ENCODE measurements at places on chromosomes 5 and 9.

GRCh38 chr9:107542411-107543157, 53.0 kb upstream of the KLF4 start:
- DNase-seq = peak; percentile 36

DNA sequence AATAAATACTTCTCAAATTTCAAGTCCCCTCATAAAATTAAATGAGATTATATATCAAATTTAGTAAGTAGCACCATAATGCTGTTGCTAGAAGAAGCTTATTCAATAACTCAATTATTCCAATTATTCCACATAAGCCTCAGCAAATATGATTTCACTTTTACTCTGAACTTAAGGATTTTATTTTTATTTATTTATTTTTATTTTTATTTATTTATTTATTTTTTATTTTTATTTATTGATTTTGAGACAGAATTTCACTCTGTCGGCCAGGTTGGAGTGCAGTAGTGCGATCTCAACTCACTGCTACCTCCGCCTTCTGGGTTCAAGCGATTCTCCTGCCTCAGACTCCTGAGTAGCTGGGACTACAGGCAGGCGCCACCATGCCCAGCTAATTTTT, 1308.3 kb upstream of the CDH9 start:
- DNase-seq = no peak

DNA sequence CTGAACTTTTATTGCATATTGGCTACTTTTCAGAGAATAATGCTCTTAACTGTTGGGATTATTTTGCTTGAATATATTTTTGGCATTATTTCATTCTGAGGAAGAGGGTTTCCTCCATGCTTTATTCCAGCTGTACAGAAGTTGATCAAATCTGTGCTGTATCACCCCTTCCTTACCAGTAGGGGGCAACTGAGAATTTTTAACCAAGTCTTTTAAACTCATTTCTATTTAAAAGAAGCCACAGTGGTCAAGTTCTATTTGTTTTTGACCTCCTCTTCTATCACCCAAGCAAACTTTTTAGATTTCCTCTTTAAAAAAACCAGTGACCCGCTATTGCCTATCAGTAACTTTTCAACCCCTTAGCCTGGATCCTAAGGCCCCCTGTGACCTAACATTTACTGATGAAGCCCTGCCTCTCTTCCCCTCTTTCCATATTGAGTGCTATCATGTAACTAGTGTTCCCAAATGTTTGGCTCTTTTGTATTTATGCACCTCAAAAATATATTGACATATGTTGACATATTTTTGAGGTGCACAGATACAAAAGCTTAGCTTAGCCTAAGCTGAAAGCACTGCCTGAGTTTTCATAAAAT, 80.6 kb downstream of the FBXO4 start:
- peak; percentile 34 for DNase-seq

DNA sequence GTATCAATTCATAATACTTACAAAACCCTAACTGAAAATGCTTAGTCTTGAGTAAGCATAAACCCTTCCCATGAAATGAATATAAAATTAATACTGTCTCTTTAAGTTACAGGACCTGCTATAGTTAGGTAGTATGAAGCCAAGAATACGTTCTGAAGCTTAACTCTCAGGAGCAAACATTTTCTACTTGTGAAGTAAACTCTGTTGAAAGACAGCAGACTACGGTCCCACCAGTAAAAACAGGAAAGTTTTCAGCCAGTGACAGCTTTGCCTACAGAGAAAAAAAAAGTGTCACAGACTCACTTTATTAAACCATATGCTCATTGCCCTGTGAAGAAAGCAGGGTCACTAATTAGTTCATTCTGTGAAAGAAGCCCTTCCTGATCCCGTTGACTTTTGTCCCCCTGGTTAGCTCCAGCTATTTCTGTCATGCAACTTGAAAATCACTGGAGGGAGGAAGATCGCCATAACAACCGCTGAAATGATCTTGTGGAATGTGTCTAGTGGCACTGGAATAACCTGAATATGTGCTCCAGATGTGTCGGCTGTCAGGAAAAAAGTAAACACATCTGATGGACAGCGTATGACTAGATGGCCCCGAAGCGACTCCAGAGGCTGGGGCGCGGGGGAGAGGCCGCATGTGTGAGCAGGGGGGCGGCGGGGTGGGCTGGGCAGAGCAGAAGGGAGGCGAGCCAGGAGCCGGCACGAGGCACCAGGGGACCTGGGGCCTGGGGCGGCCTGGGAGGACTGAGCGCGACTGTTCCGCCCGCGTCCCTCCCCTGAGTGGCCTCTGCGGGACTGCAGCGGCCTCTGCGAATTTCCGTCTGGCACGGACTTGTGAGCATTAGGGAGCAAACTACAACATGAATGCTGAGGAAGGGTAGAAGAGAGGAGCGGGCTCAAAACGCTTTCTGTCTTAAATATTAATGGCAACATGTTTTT, 41.9 kb downstream of the BNC2 start:
- DNase-seq = peak; percentile 31

DNA sequence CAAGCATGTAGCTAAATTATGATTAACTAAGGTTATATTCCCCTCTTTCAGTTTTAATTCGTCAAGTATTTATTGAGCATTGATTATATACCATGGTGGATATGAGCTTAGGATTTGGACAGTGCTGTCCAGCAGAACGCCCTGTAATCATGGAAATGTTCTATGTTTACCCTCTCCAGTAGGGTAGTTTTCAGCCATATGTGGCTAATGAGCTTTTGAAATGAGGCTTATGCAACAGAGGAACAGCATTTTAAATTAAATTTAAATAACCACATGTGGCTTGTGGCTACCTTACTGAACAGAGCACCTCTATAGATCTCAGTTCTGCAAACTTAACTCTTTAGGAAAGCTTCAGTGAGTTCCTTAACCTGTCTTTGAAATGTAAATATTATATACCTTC, 59.1 kb downstream of the JMY start:
- no peak for DNase-seq

DNA sequence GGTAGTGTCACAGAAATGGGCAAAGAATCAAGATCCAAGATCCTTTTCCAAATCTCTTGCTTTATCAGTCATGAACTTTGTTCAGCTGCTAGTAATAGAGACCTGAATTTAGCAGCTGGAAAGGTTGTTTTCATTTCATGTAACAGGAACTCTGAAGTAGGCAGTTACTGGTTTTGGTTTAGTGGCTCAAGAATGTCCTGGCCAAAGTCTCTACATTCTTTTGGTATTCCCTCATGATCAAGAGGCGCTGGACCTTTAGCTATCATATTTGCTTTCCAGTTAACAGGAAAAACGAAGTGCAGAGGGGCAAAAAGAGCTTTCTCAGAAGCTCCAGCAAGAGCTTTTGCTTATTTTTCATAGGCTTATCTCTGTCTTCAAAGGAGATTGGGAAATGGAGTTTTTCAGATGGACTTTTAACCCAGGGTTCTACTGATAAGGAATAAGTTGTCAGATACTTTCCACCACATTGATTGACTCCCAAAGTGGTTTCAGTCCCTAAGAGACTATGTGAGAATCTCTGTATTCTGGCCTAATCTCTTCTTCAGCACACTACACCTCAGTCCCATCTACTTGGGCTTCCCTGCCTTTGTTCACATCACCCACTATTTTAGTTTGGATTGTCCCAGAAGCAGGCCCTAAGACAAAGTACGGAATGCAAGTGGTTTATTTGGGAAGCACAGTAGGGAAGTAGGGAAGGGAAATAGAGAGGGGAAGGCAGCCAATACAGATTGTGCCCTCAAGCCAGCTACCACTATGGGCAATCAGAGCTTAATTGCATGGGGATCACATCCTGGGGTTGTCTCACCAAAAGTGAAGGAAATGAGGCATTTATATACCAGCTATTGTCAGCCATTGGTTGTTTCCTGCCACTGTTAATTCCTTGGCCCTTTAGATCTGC, 359.3 kb downstream of the LRRC70 start:
- DNase-seq = no peak

DNA sequence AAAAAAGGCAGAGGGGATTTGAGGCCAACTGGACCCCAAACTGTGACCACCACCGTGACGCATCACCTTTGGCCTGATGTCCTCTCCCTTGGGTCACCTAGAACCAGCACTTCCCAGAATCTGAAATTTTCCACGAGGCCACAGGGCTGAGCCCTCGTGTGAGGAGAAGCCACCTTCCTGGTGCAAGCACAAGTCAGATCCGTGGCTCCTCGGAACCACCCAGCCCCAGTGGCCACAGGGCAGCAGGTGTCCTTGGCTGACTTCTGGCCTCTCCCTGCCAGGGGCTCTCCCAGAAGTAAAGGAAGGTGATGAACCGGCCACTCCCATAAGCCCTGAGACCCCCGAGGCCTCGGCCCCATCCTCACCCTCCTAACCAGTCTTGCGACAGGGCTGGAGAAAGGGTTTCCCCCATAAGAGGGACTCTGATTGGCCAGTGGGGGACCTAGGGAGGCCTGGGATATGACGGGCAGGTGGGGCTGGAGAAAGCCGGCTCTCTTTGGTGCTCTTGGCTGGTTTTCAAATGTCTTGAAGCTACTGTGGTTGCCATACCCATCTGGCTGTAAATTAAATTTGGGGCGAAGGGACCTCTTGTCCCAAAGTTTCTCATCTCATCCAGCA, 20.9 kb upstream of the HMCN2 start:
- no peak for DNase-seq

DNA sequence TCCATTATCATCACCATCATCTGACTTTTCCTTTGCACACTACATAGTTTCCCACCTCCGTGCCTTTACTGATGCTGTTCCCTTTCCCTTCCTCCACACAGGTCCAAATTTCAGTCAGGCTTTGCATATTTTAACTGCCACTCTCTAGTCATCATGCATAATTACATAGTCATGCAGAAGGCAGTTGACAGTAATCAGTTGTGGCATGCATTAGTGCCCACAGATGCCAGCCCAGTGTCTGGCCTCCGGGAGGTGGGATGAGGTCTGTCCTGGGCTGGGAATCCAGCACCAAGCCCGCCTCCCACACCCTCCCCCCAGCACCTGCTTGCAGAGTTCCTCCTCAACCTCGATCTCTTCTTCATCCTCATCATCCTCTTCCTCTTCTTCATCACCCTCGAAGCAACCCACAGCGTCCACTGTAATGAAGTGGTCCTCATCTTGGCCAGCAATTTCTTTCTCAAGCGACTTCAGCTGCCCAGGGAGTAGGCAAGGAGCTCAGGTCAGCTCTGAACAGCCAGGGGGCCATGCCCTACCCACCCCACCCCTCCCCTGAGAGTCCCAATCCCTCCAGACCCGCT, 8.8 kb downstream of the BBLN start:
- no peak for DNase-seq

- DNase-seq = peak; percentile 42
These were observed 266.2 kb downstream of the NSG2 start for GRCh38 chr5:174311531-174312269.

- DNase-seq = no peak
These were observed 120.6 kb downstream of the C9orf50 start for GRCh38 chr9:129500161-129500862.

- peak; percentile 76 for DNase-seq
These were observed 150.8 kb downstream of the EFNA5 start for GRCh38 chr5:107519900-107520354.

DNA sequence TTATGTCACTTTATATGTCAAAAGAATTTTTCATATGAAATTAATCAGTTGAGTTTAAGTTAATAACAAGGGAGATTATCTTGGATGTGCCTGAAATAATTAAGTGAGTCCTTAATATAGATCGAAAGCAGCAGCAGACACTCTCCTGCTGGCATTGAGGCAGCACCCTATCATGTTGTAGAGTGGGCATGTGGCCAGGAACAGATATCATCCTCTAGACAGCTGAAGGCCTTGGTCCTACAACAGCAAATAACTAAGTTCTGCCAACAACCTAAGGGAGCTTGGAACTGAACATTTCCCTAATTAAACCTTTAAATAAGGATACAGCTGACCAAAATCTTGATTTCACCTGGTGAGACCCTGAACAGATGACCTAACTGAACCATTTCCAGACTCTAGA, 25.8 kb upstream of the UGT3A1 start:
- DNase-seq = no peak

DNA sequence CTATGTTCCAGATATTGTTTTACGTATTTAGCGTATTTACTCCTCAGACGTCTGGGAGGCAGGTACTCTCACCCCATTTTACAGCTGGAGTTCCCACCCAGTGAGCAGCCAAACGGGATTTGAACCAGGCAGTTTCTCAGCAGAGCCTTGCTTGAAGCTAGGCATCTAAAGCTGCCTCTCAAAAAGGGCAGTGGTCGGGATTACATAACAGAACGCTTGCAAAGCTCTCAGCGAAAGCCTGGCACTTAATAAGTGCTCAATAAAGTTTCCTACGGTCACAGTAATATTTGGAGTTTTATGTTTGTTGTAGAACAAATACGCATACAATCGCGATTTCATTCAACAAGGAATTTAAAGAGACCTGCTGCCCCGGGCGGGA, 286 bp upstream of the BSPRY start:
- no peak for DNase-seq

DNA sequence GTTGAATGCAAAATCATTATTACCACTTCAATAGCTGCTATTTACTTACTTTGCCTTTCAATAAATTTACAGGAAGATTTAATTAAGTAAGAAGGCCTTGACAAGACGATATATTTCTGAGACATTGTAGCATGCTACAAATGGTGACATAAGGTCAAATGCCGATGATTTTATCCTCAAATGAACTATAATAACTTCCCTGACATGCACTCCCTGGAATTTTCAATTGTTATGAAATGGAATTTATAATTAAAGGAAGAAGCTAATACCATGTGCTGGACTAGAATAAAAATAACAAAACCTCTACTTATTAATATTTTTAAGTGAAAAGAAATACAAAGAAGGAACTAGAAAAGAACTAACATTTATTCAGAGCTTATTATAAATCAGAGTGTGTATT, 30.2 kb upstream of the ITGA1 start:
- no peak for DNase-seq

GRCh38 chr9:105083256-105083655, 155.3 kb upstream of the ABCA1 start:
- no peak for DNase-seq

DNA sequence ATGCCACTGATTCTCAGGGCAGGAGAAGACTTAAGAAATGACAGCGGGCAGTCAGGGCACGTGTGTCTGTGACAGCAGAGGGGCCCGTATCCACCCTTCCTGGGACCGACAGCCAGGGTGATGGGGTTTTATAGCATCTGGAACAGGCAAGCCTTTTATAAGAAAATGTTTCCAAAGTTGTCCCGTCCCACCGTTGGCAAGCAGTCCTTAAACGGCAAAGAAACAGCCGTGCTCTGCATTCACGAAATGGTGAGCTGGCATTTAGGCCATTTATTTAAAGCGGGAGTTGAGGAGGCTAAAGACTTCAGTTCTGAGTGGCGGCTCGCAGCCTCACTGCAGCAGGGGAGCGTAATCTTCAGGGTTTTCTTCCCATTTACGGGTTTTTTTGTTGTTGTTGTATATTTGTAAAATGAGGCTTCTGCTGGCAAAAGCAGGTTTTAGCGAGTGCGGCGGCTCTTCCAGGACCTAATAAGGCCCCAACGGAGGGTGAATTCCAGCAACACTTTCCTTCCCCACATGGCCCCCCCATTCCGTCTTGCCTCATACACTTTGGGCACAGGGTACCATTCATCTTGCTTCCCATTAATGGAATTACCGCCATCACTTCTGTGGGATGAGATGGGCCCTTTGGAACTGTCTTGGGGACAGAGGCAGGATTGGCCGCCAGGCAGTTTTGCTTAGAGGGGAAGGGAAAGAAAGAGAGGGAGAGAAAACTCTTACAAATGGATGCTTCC, 15.8 kb downstream of the NEK6 start:
- DNase-seq = no peak
